ENCODE measurements at places on chromosomes 5 and 9.

- DNase-seq, result no peak
Measured at GRCh38 chr5:128334010-128334716, 203.9 kb downstream of the FBN2 start.

- DNase-seq, result peak; percentile 72
Measured at GRCh38 chr5:151164687-151165392, 7.3 kb upstream of the ANXA6 start.

DNA sequence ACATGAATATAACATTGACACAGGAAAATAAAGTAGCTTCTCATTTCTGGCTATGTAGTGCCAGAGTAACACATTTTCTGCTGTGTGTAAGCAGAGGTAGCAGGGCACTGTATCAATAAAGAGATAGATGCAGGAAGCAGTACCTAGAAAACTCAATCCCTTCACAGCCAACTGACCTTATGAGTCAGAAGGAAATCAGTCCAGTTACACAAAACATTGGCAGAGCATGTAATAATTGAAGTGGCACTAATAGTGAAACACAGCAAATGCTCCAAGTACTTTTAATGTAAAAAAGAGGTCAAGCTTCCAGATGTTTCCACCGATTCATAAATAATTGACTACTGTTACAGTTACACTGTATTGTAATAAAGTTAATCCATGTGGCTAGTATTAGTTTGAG lies 706.6 kb downstream of the EFNA5 start:
- DNase-seq, result no peak

GRCh38 chr5:66002415-66002814 lies 76.0 kb downstream of the ERBIN start:
- no peak for DNase-seq

GRCh38 chr9:70832492-70832891 lies 288.9 kb downstream of the TRPM3 start:
- peak; percentile 42 for DNase-seq

- DNase-seq, result no peak
Measured at GRCh38 chr9:98884849-98885248, 58.9 kb upstream of the COL15A1 start.

DNA sequence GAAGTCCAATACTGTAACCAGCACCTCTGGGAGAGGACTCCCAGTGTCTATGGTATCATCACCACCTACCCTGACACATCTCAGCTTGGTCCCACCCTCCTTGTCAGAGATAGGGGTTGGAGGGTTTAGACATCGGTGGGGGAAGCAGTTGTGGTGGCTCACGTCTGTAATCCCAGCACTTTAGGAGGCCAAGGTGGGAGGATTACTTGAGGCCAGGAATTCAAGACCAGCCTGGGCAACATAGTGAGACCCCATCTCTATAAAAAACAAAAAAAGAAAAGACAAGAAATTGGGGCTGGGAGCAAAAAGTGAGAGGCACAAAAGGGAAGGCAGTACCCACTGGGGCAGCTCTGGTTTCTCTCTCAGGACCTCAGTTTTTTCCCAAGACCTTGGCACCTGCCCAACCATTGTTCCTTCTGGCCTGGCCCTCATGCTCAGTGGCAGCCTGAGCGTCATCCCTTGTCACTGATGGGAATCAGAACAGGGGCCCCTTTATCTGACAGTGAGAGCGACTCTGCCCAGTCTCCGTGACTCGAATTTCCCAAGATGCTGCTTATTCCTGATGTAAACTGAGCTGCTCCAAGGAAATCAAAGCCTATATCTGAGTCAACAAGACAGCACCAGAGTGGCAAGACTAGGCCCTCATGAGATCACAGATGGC lies 80.5 kb upstream of the HSPA9 start:
- no peak for DNase-seq

DNA sequence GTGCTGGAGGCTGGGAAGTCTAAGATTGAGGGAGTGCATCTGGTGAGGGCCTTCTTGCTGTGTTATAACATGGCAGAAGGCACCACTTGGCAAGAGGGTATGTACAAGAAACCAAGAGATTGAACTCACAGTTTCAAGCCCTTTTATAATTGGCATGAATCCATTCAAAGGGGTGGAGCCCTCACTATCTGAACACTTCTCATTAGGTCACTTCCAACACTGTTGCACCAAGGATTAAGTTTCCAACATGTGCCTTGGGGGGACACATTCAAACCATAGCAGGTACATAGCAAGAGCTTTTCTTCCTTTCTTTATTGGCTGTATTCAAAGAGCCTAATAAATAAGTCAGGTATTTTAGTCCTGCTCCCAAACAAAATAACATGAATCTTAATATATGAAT lies 62.7 kb downstream of the PRELID2 start:
- no peak for DNase-seq

DNA sequence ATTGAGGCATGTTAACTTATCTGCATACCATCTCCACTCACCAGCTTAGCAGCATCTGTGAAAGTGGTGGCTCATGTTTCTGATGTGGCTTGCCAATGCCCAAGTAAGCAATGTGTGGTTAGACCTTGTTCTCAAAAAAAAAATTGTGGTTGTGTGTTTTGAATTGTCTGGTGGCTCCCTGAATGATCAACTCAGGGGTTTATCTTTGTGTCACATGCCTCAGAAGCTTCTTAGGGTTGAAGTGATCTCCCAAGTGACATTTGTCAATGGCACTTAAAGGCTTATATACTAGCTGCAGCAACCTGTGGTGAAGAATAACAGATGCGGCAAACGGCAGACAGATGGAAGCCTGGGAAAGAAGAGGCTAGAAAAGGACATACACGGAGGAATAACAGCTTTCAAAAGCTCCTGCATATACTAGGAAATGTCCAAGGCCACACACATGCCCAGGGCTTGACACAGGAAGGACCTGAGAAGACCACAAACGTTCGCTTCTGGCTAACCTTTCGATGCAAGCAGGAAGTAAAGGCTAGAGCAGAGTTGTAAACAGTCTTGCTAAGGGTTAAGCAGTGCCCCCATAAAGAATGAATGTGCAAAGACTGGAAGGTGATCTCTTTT lies 42.2 kb upstream of the FSD1L start:
- DNase-seq, result peak; percentile 10
